ENCODE measurements at places on chromosomes 6 and 20.

- DNase-seq, result no peak
Measured at GRCh38 chr20:37344506-37345338, 1.2 kb upstream of the SRC start.

DNA sequence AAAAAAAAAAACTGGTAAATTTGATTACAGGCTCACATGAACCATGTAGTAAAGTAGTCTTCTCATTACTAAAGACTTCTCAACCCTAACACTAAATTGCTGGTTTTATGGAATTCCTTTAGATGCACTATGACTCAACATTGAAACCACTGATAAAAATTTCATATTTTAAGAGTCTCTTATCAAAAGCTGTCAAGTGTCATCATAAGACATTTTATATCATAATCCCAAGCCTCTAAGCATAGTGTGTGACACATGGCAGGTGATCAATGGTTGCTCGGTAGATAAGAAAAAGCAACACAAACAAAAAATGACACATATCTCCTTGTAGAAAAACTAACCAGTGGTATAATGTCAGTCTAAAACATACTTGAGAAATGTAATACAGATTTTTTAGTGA is 258.4 kb downstream of the RNGTT start:
- peak; percentile 9 for DNase-seq

GRCh38 chr6:89313006-89313405 is 2.1 kb downstream of the GABRR2 start:
- DNase-seq, result peak; percentile 80

- no peak for DNase-seq
Measured at GRCh38 chr6:81806793-81807565, 54.5 kb upstream of the TENT5A start.

GRCh38 chr6:158311193-158311592 is 1.1 kb upstream of the TULP4 start:
- DNase-seq, result peak; percentile 6

GRCh38 chr6:166932116-166932515 is 24.2 kb downstream of the RNASET2 start:
- DNase-seq, result no peak

DNA sequence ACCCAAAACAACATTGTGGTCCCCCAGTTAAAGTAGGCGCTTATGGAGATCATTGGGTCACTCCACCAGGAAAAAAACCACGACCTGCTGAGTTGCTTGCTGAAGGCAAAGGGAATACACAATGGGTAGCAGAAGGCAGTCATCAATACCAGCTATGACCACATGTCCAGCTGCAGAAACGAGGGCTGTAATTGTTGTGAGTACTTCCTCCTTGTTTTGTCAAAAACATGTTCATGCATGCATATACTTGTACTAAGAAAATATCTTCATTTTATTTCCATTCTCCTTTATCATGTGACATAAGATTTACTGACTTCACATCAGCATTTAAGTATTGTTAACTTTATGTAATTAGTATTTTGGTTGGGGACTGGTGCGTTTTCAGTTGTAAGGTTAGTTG is 16.9 kb downstream of the SERINC1 start:
- DNase-seq, result no peak

DNA sequence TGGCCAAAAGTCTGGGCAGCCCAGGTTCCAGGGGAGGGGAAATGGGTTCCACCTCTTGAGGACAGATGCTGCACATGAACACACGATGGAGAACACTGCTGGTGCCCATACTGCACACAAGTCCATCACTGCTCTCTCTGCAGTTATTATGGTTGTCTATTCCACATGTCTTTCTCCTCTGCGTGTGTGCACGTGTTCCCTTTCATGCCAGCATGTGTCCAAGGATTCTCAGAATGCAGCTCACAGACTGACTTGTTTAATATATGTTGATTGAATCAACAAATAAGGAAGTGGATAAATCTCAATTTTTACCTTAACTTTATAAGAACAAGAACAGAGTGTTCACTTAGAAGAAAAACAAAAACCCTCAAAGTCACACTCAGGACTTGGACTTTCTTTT is 158.9 kb downstream of the FNDC1 start:
- no peak for DNase-seq

- peak; percentile 53 for DNase-seq
Measured at GRCh38 chr6:10478187-10479040, 42.7 kb upstream of the GCNT2 start.

GRCh38 chr6:139568151-139568955 is 193.9 kb upstream of the CITED2 start:
- no peak for DNase-seq

GRCh38 chr6:67336014-67336413 is 1299.1 kb upstream of the ADGRB3 start:
- no peak for DNase-seq

- peak; percentile 23 for DNase-seq
Measured at GRCh38 chr20:51497542-51498467, 44.7 kb downstream of the NFATC2 start.

- DNase-seq, result no peak
Measured at GRCh38 chr20:25078662-25079061, 3.3 kb downstream of the VSX1 start.

GRCh38 chr20:51695574-51696303 is 72.5 kb downstream of the ATP9A start:
- peak; percentile 67 for DNase-seq

- no peak for DNase-seq
Measured at GRCh38 chr20:25252230-25252651, 4.4 kb downstream of the PYGB start.

GRCh38 chr6:164911873-164912580 is 397.4 kb downstream of the C6orf118 start:
- no peak for DNase-seq

- no peak for DNase-seq
Measured at GRCh38 chr6:36542041-36542440, 5.2 kb downstream of the STK38 start.

DNA sequence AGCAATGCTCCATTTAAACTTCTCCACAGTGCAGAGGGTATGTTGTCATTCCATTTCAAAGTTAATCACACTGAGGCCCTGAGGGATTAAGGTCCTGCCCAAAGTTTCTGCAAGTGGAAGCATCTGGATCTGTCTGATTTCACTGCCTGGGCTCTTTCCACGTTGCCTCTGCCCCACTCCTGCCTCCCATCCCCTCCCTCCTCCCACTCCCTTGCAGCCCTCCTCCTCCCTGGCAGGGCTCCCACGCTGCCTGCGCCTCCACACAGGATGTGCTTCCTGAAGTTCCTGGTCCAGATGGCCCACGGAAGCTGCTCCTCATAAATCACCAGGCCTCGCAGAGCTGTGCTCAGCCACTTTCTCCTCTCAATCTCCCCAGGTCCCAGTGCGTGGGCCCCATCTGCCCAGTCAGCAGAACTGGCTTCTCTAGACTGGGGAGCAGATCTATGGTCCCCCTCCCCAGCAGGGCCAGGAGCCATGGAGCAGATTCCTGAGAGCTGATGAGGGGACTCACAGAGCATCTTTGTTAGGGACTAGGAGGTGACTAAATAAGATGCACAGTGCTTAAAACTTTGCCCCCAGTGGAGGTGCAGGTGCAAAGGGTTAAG is 65.4 kb upstream of the MAFB start:
- peak; percentile 20 for DNase-seq

- no peak for DNase-seq
Measured at GRCh38 chr20:25013478-25014380, 21.2 kb upstream of the APMAP start.

DNA sequence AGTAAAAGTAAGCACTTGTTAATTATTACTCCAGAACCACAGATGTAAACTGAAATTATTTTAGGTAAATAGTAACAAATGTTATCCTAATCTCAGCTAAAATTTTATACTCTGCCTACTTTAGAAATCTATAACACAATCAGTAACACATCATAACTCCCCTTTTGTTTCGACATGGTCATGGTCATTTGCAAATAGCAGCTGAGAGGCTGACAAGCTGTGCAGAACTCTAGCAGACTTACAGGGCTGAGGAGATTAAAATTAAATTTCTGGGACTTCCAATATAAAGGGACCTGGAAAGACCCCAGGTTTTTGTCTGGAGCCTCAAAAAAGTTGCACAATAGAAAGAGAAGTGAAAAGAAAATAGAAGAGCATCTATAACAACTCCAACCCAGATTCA is 88.8 kb downstream of the PRL start:
- no peak for DNase-seq

DNA sequence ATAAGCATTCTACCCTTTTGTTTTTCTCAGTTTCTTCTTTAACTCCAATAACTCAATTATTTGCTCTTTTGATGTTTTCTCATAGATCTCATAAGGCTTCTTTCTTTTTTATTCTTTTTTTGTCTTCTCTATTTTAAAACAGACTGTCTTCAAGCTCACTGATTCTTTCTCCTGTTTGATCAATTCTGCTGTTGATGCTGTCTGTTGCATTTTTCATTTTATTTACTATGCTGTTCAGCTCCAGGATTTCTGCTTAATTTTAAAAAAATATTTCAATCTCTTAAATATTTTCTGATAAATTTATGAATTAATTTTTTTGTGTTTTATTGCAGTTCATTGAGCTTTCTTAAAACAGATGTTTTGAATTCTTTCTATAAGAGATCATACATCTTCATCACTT is 48.1 kb upstream of the SNAP91 start:
- DNase-seq, result no peak

GRCh38 chr20:58692579-58693225 is at the start of gene NPEPL1:
TSS of gene NPEPL1 (plus strand) at chr20:58692800. CDS start at chr20:58692901, 101 bp downstream.
- peak; percentile 72 for DNase-seq

DNA sequence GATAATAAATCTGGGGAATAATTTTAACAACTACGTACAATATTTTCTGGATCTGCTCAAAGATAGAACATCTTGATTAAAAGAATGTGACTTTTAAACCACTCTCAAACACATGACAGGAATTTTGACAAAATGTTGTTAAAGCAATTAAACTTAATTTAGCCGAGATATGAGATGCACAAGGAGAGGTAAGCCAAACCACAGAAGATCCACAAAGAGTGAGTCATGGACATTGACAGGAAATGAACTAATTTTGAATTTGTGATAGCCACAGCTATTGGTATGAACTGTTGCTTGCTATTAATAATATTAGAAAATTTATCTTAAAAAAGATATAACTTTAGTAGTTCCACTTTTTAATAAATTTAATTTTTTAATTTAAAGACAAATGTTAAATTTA is 27.8 kb upstream of the VGLL2 start:
- DNase-seq, result no peak

- DNase-seq, result peak; percentile 80
Measured at GRCh38 chr6:75230484-75231325, 12.9 kb downstream of the COX7A2 start.

GRCh38 chr6:89566930-89567629 is 71.5 kb downstream of the LYRM2 start:
- no peak for DNase-seq

GRCh38 chr6:129112591-129112990 is 229.7 kb downstream of the LAMA2 start:
- peak; percentile 47 for DNase-seq

All from fibroblast of pulmonary artery (primary cell).